ENCODE measurements at places on chromosomes 7 and 10.

DNA sequence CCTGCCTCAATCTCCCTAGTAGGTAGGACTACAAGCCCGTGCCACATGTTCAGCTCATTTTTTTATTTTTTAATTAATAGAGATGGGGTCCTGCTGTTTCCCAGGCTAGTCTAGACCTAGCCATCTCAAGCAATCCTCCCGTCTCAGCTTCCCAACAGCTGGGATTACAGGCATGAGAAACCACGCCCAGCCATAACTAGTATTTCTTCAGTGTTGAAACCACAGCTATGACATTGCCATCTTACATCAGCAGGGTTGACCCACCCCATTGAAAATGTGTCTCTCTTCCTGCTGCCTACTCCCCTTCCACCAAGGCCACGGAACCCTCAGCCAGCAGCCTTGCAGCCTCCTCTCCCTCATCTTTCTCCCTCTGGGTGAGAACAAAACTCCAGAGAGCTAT, 62.1 kb upstream of the ZNF746 start:
- no peak for DNase-seq

DNA sequence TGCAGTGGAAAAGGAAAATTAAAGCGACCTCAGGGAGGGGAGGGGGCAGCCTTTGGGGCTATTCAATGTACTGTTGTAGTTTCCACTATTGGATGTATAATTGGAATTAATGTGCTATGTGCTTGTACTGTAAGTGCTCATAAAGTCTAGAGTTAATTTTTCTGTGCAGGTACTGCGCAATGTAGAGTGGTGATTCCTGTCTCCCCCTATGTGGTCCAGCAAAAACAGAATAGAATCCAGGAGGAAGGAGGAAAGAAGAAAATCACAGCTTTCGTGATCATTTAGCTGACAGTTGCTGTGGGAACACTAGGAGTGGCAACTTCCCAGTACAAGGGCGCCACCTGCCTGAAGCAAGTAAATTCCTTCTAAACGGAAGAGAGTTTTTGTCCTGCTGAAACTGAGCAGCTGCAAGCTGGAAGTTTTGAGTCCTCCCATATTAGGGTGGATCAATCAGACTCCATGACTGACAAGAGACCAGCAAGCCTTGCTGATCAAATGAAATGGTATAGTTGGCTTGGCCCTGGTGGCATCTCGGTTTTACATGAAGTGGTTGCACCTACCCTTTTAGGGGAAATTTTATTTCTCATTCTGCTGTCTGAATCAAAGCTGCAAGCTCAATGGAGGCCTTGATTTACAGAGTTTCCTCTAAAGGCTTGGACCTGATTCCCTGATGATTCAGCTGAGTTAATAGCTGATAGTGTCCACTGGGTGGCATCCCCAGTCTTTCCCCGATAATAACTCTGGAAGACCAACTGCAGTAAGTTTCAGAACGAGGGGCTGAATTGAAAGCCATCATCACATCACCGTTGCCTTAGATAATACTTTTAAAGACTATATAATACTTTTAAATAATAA, 299.8 kb downstream of the HGF start:
- DNase-seq: peak; percentile 70

- no peak for DNase-seq
Measured at GRCh38 chr7:154967401-154967955, 35.4 kb downstream of the PAXIP1 start.

GRCh38 chr10:59108886-59109288, 67.6 kb upstream of the PHYHIPL start:
- no peak for DNase-seq

GRCh38 chr7:70017357-70017756, 419.1 kb downstream of the AUTS2 start:
- no peak for DNase-seq

DNA sequence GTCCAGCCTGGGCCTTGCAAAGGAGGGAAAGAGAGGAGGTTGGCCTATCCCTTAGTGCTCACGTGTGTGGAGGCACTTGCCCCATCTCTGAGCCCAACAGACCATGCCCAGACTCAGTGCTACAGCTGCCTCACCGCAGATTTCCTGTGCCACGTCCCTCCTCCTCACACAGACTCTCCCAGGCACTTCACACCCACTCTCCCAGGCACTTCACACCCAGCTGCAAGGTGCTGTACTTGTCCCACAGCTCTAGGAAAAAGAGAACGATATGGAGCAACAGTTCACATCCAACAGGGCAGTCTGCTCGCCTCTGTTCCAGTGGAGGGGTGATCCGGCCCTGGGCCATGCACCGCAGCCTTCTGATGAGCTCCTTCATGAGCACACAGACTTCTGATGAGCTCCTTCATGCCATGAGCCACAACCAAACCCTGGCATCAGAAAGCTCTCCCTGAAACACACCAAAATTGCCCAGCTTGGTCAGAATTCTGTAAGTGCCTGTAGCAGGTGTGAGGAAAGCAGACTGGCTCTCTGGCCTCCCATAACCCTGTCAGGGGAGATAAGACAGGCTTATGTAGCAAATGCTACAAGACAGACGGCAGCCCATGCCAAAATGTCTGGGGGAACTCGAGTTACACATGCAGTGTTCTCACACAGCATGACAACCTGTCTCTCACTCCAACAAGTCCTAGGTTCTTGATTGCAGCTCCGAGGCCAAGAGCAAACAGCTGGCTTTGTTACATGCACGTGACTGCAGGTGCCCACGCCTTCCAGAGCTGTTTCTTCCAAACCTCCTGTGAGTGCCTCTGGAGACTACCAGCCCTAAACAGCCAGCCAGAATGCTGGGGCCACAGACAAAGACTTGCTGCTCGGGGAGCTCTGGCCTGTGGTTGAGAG, 348.5 kb downstream of the GRID1 start:
- no peak for DNase-seq

DNA sequence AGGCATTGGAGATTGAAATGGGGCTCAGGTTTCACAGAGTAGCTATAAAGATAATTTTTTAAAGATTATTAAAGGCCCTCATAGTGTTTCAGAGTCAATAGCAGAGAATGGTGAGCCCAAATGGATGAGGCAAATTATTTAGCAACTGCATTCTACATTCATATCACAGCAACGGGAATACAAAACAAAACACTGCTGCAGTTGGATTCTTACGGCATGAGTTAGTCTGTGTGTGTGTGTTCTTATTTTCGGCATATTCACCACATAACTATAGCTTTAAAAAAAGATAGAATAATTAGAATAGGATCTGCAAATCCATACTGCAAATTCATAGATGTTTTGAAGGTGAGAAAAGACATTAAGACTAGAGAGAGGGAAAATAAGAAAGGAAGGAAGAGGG, 66.0 kb downstream of the SUGCT start:
- DNase-seq: no peak

GRCh38 chr10:34801097-34801733, 13.9 kb downstream of the PARD3 start:
- DNase-seq: no peak

- DNase-seq: no peak
Measured at GRCh38 chr7:137084607-137085380, 216.3 kb downstream of the CHRM2 start.

GRCh38 chr10:1110674-1111119, 54.5 kb downstream of the WDR37 start:
- DNase-seq: no peak

GRCh38 chr7:109322833-109323232, 753.2 kb downstream of the DNAJB9 start:
- no peak for DNase-seq

GRCh38 chr7:143979359-143979758, 20.8 kb upstream of the OR6B1 start:
- no peak for DNase-seq

GRCh38 chr10:12636571-12636970, 287.2 kb downstream of the CAMK1D start:
- DNase-seq: no peak

GRCh38 chr10:22665329-22665728, 49.0 kb downstream of the PIP4K2A start:
- no peak for DNase-seq

DNA sequence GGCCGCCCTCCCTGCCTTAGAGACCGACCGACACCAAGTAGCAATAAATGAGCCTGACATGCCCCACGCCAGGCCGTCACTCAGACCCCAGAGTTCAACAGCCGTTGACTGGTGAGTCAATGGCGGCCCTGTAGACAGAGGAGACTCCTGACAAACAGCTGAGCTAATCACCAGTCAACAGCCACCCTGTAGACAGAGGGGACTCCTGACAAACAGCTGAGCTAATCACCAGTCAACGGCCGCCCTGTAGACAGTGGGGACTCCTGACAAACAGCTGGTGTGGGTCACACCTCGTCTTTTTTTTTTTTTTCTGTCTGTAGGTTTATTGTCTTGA, 16.9 kb upstream of the KNDC1 start:
- DNase-seq: no peak

DNA sequence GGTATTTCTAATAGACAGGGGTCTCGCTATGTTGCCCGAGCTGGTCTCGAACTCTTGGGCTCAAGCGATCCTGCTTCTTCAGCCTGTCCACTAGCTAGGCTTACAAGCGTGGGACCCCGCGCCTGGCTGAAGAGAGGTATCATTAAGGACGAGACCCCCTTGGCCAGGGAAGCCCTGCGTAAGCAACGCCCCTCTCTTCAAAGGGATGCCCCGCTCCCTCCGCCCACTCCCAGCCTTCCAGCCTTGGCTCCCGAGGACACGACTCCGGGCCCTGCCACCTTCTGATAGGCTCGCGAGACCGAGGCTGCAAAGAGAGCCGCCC, 220 bp upstream of the ZKSCAN5 start:
- peak; percentile 100 for DNase-seq

GRCh38 chr10:98224509-98224908, 43.5 kb downstream of the LOXL4 start:
- no peak for DNase-seq

- DNase-seq: no peak
Measured at GRCh38 chr7:157703131-157703530, 366.3 kb downstream of the DNAJB6 start.

- DNase-seq: no peak
Measured at GRCh38 chr7:57375783-57376182, 74.2 kb upstream of the ZNF716 start.

DNA sequence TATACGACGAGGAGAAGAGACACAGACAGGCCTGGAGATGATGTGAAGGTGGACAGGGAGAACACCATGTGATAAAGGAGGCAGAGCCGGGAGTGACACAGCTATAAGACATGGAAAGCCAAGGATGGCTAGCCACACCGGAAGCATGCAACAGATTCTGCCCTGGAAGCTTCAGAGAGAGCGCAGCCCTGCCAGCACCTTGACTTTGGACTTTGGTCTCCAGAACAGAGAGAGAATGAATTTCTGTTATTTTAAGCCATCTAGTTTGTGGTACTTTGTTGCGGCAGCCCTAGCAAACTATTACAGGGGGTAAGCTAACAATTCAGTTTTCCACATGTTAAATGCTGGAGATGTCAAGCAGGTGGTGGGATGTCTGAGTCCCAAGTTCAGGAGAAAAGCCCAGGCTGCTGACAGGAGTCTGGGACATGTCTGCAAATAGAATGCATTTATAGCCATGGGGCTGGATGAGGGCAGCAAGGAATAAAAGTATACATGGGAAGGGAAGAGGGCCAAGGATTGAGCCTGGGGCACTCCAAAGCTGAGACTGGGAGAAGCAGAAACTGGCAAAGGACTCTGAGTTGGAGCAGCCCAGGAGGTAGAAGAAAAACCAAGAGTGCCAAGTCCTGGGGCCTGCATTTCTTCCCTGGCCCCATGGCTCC, 65.1 kb downstream of the ATXN7L1 start:
- no peak for DNase-seq

DNA sequence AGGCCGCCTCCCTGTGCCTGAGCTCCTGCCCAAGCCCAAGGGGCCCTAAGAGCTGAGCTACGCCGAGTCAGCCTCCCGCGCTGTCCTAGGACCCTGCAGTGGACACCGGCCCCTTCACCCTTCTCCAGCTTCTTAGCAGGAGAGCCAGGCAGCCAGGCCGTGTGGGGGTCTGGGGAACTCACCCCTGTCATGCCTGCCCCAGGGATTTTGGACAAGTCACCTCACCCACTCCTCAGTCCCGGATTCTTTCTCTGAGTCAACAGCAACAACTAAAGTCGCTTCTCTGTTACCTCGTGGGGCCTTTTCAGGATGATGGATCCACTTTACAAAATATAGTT, 79.3 kb downstream of the MKI67 start:
- DNase-seq: no peak

GRCh38 chr7:92904244-92905131, 68.1 kb upstream of the CDK6 start:
- no peak for DNase-seq

GRCh38 chr7:102063690-102064180, 222.9 kb upstream of the SH2B2 start:
- peak; percentile 76 for DNase-seq

DNA sequence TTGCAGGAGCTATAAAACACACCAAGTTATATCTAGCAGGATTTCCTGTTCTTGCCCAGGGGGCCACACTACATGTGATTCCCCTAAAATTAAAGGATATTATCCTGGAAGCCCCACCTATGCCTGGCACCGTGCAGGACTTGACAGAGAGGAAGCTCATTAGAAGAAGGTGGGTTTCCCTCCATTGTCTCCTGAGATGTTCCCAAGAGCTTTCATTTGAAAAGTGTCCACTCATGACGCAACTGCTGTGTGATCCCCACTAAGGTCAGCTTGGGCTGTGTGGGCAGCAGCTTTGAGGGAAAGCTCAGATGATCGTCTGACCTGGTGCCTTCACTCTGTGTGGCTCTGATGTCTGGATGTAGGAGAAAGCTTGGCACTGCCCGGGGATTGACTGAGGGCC, 53.5 kb downstream of the RAMP3 start:
- no peak for DNase-seq

DNA sequence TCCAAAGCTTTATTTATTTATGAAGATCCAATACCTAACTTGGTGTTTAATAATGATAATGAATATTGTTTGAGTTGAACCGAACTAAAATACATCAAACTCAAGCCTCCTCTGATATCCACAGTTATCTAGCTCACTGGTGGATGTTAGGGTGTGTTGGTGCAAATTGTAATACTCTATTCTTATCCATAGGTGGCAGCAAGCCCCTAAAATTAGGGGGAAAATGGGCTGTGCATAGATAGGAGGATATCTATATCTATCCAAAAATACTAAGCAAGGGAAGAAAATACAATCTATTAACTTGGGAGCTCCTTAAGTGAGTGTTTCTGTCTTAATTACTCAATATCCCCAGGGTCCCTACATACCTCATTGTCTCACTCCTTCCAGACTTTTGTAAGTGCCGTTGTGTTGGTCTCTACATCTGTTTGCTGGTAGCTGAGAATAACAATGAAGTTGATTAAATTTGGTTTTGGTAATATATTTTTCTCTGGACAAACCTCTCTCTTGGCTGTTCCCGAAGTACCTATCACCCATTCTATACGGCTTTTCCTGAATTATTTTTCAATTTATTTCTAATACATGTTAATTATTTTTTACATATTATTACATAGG, 55.0 kb upstream of the VWDE start:
- DNase-seq: no peak

- no peak for DNase-seq
Measured at GRCh38 chr7:82624965-82625364, 181.4 kb upstream of the CACNA2D1 start.

GRCh38 chr10:6065835-6066234, 3.7 kb upstream of the IL2RA start:
- no peak for DNase-seq

- DNase-seq: no peak
Measured at GRCh38 chr10:100567826-100568225, 32.1 kb downstream of the HIF1AN start.
